ENCODE measurements at places on chromosomes 4 and X.

DNA sequence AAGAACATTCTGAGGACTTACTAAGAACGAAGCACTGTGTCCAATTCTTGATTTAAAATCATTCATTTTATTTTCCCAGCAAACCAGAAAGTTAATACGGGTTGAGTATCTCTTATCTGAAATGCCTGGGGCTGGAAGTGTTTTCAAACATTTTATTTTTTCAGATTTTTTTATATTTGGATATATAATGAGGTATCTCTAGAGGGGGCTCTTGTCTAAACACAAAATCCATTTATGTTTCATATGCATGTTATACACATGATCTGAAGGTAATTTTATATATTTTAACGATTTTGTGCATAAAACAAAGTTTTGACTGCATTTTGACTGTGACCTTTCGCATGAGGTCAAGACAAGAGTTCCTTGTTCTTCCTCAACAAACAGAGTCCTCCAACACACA lies 320.9 kb downstream of the ASMT start:
- no peak for DNase-seq

GRCh38 chrX:136271300-136271699 lies 20.1 kb upstream of the MAP7D3 start:
- no peak for DNase-seq

GRCh38 chrX:66166671-66167070 lies 2.6 kb downstream of the HEPH start:
- no peak for DNase-seq

DNA sequence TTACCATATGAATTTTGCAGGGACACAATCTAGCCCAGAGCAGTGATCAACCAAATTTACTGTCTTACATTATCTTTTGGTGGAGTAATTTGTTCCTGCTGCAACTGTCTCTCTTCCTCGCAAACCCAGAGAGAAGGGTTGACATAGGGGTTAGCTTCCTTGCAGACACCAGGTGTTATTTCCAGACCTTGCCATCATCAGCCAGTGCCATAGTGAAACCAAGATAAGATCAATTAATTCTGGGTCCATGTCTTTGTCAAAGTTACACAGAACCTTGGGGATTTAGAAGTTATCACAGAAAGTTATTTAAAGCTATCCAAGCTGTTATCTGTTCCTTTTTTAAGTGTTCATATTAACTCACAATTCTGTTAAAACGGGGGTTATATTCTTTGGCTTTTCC lies 23.6 kb upstream of the GPRIN3 start:
- no peak for DNase-seq

DNA sequence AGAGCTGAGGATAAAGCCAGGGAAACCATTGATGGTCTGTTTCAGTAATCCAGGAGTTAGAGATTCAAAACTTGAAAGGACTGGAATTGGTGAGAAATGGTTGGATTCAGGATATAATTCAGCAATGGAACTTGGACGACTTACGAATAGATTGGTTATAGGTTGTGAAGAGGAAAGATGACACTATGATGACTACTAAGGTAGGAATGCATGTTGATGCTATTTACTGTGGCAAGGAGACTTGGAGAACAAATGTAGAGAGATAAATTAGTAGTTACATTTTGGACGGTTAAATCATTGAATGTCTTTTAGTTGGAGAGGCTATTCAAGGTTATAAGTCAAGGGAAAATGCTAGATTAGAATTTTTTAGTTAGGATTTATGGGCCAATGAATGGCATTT lies 365.4 kb upstream of the TECRL start:
- DNase-seq, result peak; percentile 53

DNA sequence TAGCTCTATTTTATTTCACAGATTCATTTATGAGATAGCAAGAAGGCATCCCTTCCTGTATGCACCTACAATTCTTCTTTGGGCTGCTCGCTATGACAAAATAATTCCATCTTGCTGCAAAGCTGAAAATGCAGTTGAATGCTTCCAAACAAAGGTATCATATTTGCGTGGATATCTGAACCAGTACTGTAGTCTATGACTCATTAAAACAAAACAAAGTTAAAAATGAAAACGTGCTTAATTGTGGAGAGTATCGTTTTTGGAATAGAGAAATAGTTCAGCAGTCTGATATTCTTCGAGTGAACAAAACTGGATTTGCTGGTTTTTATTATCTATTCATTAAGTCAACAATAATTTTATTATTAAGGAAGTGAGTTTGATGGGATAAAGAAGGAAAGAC lies 6.3 kb downstream of the AFP start:
- DNase-seq, result peak; percentile 3

GRCh38 chrX:69025802-69026301 lies 139.4 kb downstream of the PJA1 start:
- peak; percentile 39 for DNase-seq

- no peak for DNase-seq
These were observed 118.8 kb downstream of the ZNF827 start for GRCh38 chr4:145819853-145820181.

DNA sequence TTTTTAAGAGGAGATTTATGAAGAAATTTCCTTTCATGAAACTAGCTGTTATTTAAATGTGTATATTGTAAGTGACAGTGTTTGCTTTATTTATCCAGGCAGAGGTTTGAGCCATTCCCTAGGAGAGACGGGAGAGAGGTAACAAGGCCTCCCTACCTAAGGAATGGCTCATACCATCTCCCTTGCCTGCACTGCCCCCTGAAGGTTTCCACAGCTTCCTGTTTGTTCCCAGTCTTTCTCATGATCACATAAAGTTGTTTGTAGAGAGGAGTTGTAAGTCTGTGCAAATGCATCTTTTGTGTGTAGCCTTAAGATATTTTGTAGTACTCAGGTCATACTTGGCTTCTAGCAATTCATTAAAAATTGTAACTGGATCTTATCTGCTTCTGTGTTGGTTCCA lies 1504.5 kb upstream of the PCDH10 start:
- peak; percentile 51 for DNase-seq

DNA sequence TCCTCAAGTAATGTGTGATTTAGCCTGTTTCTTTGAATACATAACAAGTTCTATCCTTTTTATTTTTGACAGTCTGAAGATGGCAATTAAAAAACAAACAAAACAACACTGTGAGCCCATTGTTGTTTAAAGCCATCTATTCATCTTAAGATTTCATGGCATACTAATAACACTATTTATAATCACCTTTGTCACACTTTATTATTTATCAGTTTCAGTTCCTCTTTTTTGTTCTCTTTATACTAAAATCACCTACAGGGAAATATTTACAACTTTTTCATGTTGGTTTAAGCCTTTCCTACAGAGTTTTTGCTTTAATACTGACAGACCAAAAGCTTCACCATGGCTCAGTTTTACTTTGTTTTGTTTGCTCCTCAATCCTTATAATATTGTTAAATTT lies 247.4 kb upstream of the CTSO start:
- no peak for DNase-seq

GRCh38 chr4:31365006-31365690 lies 645.0 kb downstream of the PCDH7 start:
- DNase-seq, result peak; percentile 3

DNA sequence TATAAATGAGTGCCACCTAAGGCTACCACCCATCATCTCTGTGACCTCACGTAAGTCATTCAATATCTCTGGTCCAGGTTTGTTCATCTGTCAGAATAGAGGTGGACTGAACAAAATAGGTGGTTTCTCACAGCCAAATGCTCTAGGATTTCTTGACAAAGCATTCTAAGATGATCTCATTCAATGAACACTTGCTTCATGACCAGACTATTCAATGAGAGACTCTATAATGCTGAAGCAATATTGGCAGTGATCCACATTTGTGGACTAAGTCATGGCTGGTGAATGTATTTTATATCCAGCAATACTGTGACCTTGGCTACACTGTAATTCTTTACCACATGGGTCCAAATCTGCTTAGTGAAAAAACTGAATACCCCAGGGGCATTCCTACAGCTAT lies 37.9 kb downstream of the LDB2 start:
- DNase-seq, result peak; percentile 93

DNA sequence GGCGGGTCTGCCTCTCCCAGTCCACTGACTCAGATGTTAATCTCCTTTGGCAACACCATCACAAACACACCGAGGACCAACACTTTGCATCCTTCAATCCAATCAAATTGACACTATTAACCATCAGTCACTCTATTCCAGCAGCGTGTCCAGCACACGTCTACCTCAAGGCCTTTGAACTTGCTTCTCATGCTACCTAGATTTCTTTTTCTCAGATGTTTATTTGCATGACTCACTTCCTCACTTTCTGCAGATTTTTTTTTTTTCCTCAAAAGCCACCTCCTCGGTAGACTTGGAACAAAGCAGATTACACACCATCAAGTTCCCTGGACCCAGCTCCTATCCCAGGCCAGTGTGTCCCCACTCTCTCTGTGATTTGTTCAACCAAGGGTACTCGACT lies 49.5 kb downstream of the SUPT20HL2 start:
- peak; percentile 7 for DNase-seq

- DNase-seq, result peak; percentile 9
These were observed 145.2 kb upstream of the MAB21L2 start for GRCh38 chr4:150436598-150437370.

DNA sequence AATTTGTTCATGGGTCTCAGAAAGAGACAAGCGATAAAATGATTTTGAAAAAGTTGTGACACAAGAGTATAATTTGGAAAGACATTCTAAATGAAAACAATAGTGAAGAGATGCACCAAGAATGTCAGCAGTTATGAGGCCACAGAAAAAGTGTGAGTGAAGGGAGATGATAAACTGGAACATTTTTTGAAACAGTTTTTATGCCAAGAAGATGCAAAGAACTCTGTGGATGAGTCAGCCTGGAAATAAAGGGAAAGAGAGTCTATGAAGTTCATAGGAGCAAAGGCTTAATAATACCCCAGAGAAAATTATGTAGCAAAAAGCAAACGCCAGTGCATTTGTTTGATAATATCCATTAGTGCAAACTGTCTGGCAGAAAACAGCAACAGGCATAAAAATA lies 188.4 kb upstream of the TBC1D9 start:
- DNase-seq, result peak; percentile 69

- DNase-seq, result peak; percentile 93
These were observed 108.6 kb downstream of the SMIM20 start for GRCh38 chr4:26022346-26023202.

DNA sequence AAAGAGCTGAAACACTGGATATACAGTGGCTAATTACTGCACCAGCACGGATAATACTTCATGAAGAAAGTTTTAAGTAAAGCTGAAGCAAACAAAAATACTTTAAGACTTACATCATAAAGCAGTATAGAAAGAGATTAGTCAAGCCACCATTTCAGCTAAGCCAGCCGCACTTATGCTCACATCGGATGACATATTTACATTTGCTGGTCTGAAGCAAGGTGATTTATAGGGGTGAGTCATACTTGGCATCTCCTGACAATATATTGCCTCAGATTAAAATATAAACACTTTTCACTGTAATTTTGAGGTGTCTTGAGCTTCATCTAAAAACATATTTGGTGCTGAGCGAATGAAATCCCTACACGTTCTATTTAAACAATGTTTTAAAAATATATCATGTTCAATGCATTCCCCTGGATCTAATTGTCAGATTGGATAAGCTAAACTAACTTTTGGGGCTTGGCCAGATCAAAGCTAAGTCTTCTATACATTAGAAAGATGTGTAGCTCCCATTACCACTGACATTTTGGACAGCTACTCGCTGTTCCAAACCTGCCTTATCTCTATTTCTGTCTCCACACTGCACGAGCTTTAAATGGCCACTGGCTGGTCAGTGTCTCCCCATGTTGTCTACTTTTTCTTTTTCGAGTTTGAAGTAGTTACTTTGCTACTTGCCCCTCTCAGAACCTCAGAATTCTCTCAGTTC lies 103.2 kb downstream of the VCX2 start:
- DNase-seq, result peak; percentile 37

- DNase-seq, result peak; percentile 83
These were observed 57.0 kb downstream of the RTL9 start for GRCh38 chrX:110415440-110416170.

DNA sequence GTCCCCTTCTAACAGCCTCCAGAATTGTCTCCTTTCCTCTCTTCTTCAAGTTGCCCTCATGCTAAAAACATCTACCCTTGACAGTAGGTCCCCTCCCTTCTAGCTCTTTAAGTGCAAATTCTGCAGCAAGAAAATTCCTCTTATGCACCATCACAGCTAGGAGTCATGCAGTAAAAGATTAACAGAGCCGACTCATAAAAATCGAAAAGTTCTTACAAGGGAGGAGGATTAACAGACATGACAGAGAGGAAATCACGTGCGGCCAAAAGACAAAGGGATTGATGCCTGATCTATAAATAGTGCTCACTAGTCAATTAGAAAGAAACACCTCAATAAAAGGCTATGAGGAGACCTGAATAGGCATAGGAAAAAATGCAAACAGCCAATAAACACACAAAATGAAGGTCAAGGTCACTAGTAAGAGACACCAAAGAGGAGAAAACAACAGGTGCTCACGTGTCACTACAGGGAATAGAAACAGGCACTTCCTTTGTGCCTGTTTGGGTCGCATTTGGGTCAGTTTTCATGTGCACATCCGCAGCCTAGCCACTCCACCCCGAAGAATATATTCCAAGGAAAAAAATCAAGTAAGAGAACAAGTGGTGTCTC lies 3.4 kb downstream of the RNF212 start:
- no peak for DNase-seq

DNA sequence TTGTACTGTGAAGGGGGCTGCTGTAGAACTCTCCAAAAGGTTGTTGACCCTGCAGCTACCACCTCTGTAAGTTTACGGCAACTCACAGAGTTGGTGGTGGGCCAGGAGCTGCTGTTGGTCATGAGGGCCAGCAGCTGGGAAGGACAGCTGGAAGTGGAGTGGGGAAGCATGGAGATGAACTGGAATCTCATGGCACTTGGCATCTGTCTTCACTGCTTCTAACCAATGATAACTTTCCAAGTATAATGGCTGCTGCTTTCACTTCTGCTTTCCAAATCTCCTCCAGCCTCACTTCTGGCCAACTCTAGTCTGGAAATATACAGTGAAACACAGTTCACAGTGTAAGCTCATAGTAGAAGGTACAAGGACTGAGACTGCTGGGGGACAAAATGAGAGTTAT lies 126.5 kb upstream of the INTU start:
- no peak for DNase-seq

- peak; percentile 59 for DNase-seq
These were observed 66.0 kb downstream of the FBXO8 start for GRCh38 chr4:174217273-174218126.

GRCh38 chr4:71665358-71665757 lies 118.5 kb downstream of the GC start:
- no peak for DNase-seq

DNA sequence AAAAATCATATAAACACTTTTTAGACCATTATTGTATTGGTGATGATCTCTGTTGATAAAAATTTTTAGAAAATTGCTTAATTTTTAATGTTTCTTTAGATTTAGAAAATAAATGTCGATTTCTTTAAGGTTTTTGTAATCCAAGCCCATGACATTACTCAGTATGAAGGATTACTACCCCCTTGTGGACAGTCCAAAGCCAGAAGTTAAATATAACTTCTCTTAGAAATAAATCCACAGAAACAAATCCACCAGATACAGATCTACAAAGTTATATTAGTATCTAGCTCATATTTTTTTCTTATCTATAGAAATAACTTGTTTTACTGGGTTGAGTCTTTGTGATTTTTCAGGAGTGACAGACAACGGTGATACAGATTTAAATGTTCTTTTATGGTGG lies 18.9 kb downstream of the TIFA start:
- DNase-seq, result peak; percentile 57
